ENCODE measurements at places on chromosomes 7 and 10. TPM values are rescaled to one million over a fixed set of nuclear protein-coding genes. Genes with fewer than 3 reads are reported as not detected.
A peak's percentile ranks its signal among the peaks of the same experiment; 100 is the strongest.

- DNase-seq = no peak
These were observed 179.4 kb downstream of the PDE1C start for GRCh38 chr7:31890766-31891165.

The GDF10 gene
- polyA plus RNA-seq = not detected

The INHBA gene
- polyA plus RNA-seq = not detected

GRCh38 chr10:93873420-93874115 lies 20.2 kb upstream of the SLC35G1 start:
- no peak for DNase-seq

DNA sequence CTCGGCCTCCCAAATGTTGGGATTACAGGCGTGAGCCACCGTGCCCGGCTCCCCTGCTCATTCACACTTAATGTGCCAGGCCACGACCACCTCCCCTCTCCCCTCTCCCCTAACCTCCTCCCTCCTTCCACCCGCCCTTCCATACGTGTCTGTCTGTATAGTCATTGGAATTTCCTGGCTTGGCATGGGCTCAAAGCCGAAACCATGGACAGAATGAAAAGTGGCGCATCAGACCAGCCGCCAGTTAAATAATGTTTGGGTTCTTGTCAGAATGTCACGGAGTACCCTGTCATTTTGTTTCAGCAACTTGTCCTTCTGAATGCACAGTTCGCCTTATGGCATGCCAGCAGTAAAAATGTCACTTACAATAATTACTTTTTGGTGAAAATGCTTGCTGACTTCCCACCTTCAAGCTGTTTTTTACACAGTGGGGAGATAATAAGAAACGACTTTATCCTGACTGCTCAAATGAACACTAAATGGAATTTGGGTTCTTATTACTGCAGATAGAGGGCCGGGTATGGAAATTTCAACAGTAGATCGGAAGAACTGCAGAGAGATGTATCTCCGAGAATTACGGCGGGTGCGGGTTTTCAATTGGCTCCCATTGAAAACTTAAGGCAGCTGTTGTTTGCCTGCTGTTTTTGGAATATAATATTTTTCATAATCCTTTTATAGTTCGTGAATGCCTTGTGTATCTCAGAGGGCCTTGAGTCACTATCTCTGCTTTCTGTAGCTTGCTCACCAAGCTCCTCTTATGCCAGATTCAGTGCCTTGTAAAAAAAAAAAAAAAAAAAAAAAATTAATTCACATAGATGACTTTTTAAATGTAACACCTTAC lies 65.5 kb upstream of the SH2B2 start:
- DNase-seq = no peak

GRCh38 chr7:47421456-47421855 lies 160.5 kb downstream of the TNS3 start:
- no peak for DNase-seq

DNA sequence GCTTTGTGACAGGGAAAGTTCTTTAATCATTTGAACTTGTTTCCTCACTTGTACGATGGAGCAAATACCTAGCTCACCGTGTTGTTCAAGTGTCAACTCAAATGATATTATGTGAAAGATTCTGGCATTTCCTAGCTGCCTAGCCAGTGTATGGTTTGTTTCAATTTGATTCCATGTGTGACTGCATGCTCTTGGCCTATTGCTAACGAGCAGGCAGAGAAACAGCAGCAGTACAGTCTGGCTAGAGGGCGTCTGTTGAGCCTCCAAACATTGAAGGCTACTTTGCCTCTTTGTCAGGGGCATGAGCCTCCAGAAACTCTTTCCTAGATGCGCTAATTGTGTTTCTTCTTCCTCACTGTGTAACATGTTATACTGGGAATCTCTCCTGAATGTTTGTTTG lies 417.4 kb downstream of the EXOC4 start:
- DNase-seq = no peak

- no peak for DNase-seq
These were observed 657.2 kb downstream of the INHBA start for GRCh38 chr7:41045556-41046123.

GRCh38 chr7:103919272-103919868 lies 70.1 kb downstream of the RELN start:
- no peak for DNase-seq

DNA sequence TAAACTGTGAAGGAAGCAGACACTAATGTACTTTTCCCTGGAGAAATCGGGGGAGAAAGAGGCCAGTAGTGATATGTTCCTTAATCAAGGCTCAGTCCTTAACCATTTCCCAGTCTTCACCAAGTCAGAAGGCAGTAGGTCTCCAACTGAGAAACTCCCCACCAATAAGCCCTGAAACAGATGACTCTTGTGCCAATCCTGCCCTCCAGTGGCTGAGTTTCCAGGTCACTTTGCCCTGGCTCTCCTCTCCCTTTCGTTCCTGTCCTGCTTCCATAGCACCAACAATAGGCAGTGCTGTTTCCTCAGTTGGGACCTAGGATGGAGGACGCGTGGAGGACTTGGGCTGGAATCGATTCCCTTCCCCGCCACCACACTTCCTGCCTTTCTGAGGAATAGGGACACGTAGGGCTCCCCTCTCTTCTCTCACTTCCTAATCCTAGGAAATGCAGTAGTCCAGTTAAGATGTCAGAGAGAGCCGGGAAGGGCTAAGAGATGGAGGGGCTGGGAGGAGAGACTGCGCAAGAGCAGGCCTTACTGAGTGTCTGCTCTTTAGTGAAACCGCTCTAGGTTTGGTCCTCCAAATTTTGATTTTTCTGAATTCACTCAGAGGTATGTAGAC lies 23.4 kb downstream of the ATOH7 start:
- no peak for DNase-seq

- no peak for DNase-seq
These were observed 89.3 kb upstream of the PDGFA start for GRCh38 chr7:608954-609353.

- DNase-seq = no peak
These were observed 142.1 kb downstream of the GRID1 start for GRCh38 chr10:86224354-86225102.

DNA sequence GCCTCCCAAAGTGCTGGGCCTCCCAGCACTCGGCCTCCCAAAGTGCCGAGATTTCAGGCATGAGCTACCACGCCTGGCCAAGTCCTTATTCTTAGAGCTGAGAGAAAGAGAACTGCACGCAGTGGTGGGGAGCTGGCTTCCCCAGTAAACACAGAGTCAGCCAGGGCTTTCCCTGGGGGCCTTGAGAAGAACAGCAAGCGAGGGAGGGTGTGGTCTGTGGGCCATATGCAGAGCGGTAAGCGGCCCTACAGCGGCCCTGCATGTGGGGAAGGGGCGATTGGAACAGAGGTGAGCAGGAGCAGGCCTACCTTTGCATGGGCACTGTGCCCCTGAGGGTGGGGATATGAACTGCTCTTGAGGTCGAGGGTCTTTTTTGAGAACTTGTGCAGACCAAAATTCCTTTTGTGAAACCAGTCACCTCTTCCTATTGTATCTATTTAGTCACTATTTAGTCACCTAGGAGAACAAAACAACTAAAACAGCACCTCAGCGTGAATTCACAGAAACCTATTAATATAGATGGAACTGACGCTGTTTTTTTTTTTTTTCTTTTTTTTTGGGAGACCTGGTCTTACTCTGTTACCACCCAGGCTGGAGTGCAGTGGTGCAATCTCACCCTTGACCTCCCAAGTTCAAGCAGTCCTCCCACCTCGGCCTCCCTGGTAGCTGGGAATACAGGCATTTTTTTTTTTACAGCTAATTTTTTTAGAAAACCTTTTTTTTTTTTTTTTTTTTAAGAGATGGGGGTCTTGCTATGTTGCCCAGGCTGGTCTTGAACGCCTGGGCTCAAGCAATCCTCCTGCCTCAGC lies 36.9 kb upstream of the SH2D4B start:
- DNase-seq = peak; percentile 71

DNA sequence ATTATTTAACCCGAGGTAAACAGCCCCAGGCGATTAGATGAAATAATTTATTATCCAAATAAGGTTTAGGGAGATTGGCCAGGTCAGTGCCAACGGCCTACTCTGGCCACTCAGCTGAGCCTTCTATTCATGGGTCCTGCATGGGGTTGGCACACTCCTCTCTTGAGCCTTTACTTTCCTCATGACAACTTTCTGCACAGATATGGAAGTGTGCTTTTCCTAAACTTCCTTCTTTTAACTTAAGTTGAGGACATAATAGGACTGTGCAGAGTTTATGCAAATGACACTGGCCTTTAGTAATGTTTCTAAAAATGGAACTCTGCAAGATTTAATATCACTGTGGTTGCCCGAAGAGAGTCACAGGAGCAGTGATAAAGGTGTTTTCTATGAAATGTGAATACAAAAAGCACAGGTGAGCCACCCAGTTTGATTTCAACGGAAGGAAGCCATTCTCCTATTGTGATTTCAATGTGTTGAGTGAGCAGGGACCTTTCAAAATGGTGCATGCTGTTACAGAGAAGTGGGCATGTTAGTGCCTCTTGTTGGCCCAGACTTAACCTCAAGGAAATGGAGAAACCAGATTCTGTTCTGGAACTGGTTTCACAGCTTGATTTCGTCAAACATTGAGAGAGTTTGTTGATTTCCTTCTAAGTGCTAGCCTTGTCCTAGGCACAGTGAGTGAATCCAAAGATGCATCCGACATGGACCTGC lies 55.7 kb downstream of the LYZL2 start:
- DNase-seq = no peak

The CFAP46 gene
- 0.35 TPM for polyA plus RNA-seq

DNA sequence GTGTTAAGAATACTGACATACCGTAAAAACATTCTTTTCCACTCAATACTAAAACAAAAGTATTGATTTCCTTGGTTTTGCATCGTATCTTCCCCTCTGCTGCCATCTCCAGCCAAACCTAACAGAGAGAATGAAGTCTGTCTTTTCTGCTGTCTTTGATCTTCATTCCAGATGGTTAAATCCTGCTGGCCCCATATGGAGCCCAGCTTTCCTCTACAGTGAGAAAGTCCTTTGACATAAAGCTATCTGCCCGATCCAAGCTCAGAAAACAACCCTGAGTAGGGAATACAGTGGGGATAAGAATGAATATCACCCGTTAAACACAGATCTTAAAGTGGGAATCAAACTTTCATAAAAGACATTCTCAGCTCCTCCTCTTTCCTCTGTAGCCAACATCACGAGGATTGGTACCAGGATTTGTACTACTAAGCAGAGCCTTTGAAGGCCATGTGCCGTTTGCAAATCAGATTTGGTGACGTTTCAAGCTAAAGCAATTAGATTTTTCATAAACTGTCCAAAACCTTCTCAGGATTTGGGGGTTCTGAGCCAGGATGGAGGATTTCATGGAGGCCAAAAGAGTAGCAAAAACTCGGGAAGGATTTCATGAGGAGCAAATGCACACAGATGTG lies 30.8 kb upstream of the GPAM start:
- no peak for DNase-seq

GRCh38 chr7:16556359-16556758 lies 29.7 kb downstream of the LRRC72 start:
- no peak for DNase-seq

DNA sequence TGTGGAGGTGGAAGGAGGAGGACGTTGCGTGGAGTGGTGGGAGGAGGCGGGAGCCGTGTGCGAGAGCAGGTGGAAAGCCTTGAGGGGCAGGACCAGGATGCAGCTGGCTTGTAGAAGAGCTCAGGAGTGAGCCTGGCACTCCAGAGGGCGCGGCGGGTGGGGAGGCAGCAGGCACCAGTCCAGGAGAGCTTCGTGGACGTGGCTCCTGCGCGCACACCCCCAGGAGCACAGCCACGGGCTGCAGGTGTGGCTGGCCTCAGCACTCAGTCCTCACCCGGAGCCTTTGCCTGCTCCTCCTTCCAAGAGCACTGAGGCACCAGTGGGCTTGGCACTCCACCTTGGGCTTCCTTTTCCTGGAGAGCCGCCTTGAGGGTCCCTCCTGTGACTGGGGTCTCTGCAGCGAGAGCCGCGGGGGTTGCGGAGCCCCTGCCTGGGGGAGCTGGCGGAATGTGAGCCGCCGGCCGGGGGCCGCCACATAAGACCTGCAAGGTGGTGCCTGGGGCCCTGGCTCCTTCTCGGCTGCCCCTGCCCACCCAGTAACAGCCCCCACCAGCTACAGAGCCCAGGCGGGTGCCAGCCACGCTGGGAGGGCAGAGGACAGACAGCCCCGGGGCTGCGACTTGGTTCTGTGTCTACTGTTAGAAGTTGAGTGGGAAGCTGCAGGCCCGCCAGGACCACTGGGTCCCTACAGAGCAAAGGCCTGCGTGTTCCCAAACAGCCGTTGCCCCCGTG lies 11.1 kb downstream of the MAFK start:
- no peak for DNase-seq

GRCh38 chr10:126392068-126392467 lies 3.8 kb upstream of the ADAM12 start:
- no peak for DNase-seq

The SPDYE2B gene
- not detected for polyA plus RNA-seq

DNA sequence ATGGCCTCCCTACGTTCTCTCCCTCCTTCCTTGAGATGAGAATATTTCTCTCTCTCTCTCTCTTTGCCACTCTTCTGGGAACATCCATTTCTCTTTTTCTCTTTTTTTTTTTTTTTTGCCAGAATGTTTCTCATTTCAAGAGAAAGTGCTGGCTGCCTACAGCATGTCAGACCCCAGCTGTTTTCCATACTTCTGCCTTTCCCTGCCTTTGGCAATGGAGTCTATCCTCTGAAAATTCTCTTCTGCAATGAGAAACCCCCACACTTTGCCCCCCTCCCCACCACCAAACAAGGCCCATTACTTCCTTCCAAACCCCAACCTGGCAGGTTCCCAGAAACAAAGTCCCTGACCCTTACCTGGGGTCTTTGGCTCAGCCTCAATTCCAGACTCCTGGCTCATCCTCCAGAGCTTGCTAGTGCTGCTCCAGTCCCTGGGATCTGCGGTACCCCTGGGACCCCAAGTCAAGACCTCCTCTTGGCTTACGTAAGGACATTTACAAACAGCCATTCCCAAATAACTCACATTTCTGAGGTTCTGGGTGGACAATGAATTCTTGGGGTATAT lies 17.4 kb upstream of the CCL26 start:
- DNase-seq = no peak

GRCh38 chr10:61845950-61846268 lies 55.6 kb upstream of the ARID5B start:
- no peak for DNase-seq

GRCh38 chr10:54985732-54986131 lies 184.7 kb upstream of the PCDH15 start:
- no peak for DNase-seq

The SUPV3L1 gene
- 57.0 TPM for polyA plus RNA-seq

DNA sequence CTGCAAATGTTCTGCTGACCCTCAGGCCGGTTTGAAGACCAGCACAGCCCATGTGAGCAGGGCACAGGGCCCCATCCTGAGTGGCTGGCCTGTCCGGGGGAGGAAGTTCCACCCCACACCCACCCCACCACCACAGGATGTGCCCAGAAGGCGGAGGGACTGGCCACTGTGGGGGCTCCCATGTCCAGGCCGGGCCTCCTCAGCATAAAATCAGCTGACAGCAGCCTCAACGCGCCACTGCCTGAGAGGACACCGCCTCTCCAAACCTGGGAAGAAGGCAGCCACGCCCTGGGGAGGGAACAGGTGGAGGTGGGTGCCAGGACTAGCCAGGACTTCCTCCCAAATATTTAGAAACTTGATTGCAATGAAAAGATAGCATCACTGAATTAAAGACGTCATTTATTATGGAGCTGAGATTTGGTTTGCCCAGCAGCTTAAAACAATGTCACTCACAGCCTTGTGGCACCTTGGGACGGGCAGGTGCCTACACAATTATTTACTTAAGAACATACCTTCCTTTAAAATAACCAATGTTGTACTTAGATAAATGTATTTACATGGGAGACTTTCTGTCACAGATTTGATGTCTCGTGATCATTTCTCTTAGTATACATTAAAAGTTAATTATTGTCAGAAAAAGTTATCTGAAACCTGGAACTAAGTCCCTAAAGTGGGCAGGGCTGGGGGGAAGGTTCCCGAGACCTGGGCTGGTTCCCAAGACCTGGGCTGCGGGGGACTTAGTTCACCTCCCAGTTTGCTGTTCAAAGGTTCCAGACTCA lies 27.3 kb upstream of the FAM20C start:
- DNase-seq = no peak
